Stimulated activated CD8-positive, alpha-beta memory T cell treated with anti-CD3 and anti-CD28 coated beads, Interleukin-4, amount 100 ng/mL, for 4 hours (primary cell): ENCODE measurements at places on chromosomes 13 and 19.

DNA sequence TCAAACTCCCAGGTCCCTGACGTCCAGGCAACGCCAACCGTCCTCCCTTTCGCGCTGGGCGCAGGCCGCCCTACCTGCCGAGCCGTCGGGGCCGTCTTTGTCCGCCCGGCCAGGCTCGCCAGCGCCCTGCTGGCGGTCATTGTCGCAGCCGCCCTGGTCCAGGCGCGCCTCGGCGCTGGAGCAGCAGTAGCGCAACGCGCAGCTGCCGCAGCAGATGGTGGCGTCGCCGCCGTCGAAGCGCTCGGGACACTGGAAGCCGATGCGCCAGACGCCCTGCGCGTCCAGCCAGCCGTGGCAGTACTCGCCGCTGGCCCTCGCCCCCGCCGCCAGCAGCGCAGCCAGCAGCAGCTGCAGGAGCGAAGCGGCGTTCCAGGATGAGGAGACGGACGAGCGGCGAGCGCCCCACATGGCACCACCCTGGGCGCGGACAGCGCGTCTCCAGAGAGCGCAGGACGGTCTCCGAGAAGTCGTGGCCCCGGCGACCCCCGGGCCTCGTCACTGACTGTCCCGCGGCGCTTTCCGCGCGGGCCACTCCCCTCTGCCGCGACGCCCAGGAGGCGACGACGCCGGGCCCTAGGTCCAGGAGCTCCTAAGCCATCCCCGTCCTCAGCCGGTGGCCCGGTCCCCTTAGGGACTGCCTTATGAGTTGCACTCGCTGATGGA, 1.1 kb downstream of the SHISA2 start:
- no peak for DNase-seq

DNA sequence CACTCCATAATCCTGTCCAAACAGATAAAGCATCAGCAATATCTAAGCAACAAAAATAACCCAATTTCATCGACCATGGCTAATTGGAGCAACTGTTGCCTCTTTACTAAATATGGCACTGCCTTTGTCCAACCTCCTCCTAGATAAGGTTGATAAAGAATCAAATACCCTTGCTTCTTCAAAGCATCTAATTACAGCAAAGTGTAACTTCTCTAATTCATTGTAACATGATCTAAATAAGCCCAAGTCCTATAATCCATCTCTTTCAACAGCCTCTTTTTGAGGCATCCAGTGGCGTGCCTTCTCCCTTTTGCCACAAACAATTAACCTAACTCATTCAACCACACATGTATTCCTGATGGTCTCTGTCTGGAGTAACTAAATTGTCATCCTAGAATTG, 81.7 kb upstream of the KLHL1 start:
- no peak for DNase-seq

DNA sequence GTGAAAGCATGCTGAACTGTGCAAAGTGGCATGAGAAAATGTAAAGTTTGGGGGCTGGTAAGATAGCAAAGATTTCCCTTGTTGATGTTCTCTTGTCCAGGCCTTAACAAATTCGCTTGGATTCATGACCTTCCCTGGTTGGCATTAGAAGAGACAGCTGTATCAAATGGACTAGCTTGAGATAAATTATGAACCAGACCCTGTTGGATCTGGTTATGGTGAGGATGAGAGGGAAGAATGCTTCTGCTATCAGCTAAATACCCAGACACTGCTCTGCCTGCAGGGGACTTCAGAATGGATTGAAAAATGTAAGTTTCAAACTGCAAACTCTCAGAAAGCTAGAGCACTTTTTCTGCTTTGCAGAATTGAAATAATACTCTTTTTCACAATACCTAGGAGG, 135.2 kb downstream of the EFNB2 start:
- DNase-seq, result no peak

GRCh38 chr13:100275746-100276145, 186.9 kb downstream of the PCCA start:
- no peak for DNase-seq

DNA sequence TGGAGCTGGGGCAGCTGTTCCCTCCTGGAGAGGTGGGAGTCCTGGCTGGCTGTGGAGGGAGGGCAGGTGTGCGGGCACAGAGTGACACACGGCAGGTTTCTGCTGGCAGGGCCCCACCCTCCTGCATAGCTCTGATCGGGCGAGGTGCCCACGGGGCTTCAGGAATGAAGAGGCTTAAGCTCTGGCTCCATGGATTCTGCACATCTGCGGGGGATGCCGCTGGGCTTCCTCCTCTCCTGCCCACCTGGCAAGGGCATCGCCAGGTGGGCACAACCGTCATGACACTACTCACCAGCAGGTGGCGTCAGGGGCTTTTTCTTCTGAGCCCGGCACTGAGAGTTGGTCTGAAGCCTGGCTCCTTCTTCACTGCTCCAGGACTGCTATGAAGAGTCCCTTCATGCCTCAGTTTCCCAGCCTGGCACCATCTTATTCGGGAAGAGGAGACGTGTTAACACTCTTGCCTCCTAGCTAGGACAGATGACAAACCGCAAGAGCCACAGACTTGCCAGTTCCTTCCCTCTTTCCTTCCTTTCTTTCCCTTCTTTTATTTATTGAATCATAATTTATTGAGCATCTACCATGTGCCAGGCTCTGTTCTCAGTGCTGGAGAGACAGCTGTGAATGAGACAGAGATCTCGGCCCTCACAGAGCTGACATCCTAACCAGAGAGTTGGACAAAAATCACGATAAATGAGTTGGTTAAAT, 15.2 kb upstream of the PAK4 start:
- peak; percentile 34 for DNase-seq

DNA sequence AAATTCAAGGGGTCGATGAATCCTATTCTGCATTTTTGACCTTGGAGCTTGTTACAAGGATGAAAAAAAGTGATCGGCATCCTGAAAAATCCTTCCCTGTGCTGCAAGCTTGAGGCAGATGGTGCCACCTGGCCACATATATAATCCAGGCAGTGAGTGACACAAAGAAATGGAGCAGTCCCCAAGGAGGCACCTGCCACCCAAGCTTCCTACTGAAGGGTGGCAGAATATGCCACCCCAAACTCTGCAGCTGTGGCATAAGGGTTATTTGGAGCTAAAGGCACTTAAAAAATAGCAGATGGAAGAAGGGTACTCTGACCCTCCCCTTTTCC, 15.4 kb downstream of the TMEM272 start:
- no peak for DNase-seq

- no peak for DNase-seq
Observed at GRCh38 chr13:70619936-70620335, 511.7 kb upstream of the KLHL1 start.

- no peak for DNase-seq
Observed at GRCh38 chr19:10544242-10544752, 593 bp downstream of the ATG4D start.

DNA sequence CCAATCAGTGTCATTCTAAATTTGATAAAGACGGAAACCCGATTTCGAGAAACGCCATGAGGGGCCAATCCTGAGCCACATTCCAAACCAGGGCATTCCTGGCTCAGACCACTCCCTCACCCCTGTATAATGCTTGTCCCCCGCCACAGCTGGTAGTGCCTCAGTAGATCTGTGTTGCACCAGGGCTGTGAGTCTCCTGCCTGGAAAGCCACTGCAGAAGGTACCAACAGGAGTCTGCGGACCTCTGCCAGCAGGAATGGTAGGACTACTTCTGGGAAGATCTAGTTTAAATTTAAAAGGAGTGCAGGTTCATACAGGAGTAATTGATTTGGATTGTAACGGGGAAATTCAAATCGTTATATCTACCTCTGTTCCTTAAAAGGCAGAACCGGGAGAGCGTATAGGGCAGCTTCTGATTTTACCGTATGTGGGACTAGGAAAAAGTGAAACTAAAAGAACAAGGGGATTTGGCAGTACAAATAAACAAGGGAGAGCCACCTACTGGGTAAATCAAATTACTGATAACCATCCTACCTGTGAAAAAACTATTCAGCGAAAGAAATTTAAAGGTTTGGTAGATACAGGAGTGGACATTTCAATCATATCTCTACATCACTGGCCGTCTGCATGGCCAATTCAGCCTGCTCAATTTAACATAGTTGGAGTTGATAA, 20.8 kb upstream of the ZNF266 start:
- DNase-seq, result no peak

DNA sequence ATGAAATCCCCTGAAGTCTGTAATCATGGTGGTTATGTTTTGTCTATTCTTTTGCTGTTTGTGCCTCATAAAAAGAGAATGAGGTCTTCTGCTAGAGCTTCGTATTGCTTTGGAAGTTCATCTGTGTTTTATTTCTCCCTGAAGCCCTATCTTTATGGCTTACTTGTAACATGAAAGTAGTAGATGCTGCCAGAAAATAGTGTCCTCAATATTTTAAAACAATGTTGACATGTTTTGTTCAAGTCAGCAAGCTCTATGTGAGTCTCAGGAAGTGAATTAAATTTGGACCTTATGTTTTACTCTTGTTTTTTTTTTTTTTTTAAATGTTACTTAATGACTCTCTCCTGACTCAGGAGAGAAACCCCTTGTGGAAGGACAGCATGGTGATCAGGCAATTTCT, 130.5 kb downstream of the B3GLCT start:
- no peak for DNase-seq

DNA sequence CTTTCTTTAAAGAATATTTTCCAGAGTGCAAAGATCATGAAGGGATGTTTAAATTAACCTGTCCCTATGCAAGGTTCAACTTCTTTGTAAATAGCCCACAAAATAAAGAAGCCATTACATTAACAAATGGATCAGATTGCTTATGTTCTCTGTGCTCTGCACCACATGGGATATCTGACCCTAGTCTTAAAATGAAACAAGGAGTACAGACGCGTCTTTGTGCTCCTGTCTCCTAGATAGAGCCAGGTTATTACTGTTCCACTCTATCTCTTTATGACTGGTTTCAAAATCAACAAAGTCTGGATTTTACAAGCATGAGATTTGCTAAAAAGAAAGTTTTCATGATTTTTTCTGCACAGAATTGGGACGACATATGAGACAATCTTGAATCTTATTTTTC, 339.4 kb downstream of the KLF12 start:
- DNase-seq, result no peak

DNA sequence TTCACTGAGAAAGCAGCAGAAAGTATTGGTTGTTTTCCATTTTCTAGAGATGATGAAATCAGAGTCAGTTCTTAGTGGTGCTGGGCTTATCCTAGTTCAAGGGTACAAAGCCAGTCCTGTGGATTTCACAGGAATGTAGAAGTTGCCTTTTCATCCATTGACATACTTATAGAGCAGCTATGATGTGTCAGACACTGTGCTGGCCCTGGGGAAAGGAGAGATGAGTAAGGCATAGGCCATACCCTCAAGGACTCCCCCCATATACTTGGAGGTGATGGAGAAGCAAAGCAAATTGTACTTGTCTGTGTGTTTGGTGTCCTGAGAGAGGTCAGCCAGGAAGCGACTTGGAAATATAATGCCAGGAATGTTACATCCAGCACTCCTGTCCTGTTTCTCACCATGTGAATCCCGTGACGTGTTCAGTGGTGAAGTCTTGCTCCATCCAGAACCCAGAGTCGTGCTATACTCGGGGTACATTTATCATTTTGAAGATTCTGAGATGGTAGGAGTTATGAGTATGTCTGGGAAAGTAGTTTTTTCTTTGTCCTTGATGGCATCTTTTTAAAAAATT, 22.6 kb downstream of the ERCC5 start:
- no peak for DNase-seq

GRCh38 chr13:36536546-36536945, 104.3 kb downstream of the CCNA1 start:
- DNase-seq, result no peak

DNA sequence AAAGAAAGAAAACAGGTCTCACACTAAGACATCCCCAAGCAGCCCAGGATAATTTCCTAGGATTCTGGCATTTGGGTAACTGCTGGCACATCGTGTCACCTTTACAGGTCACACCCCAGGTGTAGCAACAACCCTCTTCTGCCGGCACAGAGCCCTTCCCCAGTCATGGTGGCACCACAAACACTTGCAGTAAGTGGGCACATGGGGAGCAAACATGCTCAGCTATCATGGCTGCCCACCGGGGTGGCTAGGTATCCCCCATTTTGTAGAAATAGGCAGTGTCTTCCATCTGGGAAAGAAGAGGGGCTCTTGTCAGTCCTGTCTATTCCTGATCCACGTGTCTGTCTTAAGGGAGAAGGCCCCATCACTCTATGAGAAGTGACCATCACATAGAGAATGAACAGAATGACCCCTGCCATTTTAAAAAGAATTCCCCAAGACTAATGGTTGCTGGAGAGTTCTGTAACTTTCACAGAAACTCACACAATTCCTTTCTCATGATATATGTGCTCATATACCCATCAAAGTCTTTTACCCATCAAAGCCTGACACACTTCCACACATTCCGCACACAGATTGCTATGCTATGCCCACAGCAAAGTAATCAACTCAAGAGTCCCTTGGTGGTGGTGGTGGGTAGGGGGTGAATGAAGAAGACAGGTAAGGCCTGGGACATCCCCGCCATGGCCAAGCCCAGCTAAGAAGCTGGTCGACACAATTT, 33.3 kb downstream of the BRD4 start:
- no peak for DNase-seq

DNA sequence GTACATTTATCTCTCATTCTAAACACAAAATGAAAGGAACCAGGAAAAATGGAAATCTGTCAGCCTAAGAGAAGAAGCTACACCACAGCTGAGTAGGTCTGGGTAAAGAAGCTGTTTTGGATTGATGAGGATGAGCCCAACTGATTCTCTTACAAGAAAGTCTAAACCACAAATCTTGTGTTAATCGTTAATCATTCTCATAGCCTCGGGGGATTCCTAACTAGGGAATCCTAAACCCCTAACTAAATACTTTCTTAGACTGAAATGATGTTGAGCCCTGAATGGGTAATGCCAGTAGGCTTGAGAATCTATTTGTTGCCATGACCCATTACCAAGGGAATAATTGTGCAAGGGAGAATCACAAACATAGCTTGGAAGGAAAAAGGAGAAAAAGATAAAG, 327.5 kb upstream of the SPRY2 start:
- DNase-seq, result no peak

GRCh38 chr13:30569901-30570576, 47.7 kb upstream of the USPL1 start:
- DNase-seq, result no peak

DNA sequence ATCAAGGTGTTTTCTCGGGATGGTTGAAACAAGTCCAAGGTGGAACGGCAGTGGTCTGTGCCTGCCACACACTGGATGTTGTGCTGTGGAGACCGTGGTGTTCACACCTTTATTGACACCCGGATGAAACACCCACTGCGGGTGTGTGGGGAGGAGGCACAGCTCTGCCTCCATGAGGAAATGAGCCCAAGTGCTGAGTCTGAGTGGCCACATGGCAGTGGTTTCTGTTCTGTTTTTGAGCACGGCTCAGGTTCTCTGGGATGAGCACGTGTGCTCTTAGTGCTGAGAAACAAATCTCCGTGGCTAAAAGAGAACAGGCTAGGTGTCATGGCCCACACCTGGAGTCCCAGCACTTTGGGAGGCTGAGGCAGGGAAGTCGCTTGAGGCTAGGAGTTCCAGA, 29.5 kb downstream of the UPF1 start:
- DNase-seq, result no peak

DNA sequence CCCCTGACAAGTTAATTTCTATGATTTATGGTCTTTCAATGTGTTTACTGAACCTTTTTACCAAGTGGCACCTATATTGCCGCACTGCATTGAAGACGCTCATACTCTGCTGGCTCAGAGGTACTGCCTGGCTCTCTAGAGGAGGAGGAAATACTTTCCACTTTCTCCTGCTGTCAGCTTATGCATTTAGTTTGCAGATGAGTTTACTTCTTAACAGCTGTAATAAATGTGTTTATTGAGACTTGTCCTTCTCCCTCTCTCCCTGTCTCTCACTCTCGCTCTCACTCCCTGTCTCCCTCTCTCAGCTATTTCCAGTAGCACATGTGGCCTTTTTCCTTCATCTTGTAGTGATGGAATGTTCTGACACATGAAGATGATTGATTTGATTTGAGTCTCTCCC, 60.3 kb upstream of the SPATA13 start:
- no peak for DNase-seq

- no peak for DNase-seq
Observed at GRCh38 chr19:17556995-17557394, 1.5 kb downstream of the COLGALT1 start.
